ENCODE measurements at places on chromosomes 5 and 9.

- DNase-seq: no peak
Measured at GRCh38 chr5:96408841-96409538, 24.1 kb downstream of the PCSK1 start.

DNA sequence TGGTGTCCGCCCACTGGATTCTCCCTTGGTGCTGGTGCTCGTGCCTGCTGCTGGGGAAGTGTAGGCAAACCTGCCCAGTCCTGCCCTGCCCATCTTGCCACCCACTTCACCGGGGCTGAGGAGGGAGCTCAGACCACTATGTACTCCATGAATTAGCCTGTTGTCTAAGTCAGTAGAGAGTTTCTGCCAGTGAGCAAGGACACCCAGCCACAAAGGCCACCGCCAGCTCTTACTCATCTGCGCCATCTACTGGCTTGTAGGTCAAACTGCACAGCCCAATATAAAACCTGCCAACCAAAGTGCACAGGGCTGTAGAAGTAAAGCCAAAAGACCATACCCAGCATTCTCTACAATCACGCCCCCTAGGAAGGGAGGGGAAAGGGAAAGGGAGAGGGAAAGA is 102.3 kb downstream of the GLIS3 start:
- DNase-seq: no peak

- DNase-seq: no peak
Measured at GRCh38 chr9:15400281-15400941, 22.3 kb upstream of the SNAPC3 start.

- peak; percentile 67 for DNase-seq
Measured at GRCh38 chr5:170183816-170184687, 48.7 kb upstream of the C5orf58 start.

DNA sequence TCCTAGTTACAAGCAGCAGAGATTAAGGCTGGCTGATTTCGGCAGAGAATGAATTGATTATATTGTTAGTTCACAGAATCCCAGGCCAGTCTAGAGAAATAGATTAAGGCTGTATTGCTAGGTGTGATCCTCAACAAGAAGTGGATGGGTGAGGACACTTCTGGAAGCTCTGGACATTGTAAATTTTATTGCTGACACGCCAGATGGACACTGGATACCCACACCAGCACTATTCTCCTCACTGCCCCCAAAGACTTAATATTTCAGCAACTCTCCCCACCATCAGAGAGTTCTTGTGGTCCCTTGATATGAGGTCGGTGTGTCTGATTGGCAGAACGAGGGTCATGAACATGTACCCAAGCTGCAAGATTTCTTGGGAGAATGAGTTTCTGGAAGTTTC is 171.6 kb upstream of the EGFLAM start:
- no peak for DNase-seq

GRCh38 chr9:37471942-37472684 is 6.9 kb upstream of the ZBTB5 start:
- DNase-seq: no peak

- no peak for DNase-seq
Measured at GRCh38 chr9:128689293-128689774, 312 bp downstream of the SET start.

GRCh38 chr9:130266236-130267098 is 907 bp downstream of the HMCN2 start:
- DNase-seq: no peak

GRCh38 chr5:72486371-72486770 is 20.8 kb downstream of the ZNF366 start:
- DNase-seq: no peak

DNA sequence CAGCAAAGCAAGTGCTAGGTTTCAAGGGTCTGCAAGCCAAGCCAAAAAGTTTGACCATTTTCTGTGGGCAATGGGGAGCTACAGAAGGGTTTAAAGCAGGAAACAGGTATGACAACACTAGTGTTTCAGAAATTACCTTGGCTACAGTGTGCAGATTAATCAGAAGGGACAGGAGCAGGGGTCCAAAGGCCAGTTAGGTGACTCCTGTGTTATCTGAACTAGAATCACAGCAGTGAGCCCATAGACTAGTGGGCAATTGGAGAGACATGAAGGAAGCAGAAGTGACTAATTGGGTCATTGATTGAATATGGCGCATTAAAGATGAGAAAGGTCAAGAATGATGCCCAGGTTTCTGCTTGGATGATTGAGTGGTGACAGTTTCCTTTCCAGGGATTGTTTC is 41.4 kb upstream of the TGFBR1 start:
- no peak for DNase-seq

DNA sequence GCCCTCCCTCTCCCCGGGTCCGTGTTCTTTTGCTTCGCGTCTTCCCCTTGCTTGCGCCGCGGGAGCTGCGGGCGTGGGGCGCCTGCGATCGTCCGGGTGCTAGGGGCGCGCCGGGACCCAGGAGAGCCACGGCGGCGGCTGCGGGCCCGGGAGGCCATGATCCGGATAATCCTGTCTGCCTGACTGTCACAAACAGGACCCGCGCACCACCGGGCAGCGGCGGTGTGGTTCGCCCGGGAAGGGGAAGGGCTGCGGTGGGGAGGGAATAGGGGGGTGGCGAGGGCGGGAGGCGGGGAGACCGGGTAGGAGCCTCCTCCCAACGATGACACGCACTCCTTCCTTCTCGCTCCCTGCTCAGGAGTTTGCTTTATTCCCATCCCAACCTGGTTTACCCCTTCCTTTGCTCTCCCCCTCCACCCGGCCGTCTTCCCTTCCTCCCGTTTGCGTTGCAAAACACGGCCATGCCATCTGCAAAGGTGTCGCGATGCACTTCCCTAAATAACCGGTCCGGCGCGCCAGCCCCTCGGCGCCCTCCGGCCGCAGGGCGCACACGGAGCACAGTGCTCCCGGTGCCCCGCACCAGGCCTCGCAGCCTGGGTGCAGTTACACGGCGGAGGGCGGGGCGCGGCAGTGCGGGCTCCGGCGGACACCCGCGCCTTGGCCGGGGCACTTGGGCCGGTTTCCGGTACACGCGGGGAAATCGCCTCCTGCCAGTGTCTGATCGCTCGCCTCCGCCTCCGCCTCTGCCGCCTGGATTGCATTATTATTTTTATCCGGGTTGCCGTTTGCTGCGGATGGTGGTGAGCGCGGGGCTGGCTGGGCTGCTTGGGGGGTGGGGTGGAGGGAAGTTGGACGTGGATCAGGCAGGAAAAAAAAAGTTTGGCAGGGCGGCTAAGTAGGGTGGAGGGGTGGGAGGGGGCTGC is 1.5 kb downstream of the SMARCA2 start:
- DNase-seq: peak; percentile 49

DNA sequence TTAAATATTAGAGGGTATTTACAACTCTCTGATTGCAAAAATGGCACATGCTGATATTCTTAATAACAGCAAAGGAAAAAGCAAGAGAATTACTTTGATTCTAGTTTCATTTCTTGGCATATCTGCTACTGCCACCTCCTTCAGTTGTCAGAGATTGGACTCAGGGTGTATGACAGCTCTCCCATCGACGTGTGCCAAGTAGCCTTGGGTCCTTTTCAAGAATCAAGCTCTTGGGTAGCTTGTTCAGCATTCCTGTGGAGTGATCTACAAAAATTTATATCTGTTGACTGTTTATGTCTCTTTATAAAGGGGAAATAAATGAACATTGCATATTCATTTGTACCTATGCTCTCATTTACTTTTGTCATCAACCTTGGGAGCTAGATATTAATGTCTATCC is 315.6 kb downstream of the PRR16 start:
- DNase-seq: no peak

DNA sequence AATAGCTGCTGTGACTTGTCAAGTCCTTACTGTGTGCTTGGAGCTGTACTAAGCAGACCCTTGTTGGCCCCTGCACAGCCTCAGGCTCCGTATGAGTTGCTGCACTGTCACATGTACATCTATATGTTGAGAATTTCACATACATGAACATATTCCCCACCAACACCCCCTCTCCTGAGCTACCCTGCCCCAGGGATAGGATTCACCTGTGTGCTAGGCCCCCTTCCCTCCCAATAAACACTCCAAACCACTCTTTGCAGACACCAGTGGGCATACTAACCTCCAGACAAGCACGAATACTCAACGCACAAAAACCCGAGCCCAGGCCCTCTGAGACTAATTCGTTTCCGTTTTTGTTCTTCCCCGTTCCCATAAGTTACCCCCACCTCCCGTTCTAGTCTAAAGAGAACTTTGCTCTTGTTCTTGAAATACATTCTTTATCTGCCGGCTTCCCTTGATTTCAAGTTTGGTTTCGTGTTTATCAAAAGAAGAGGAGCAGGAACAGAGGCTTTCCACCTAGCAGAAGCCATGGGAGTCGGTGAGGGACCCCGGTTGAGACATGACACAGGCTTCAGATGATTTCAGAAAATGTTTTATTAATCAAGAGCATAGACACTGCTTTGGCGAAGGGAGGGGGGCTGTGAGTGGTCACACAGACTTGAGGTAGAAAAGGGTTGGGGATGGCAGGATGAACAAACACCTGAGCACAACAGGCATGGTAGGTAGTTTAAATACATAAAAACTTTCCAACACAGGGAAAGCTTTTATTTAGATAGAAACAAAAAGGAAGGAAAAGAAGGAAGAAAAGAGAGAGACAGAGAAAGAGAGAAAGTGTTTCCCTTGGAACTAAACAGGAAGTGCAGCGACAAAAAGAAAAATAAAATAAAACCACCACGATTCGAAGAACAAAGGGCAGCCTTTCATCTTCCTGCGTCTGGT is 3.4 kb downstream of the HAND1 start:
- no peak for DNase-seq

DNA sequence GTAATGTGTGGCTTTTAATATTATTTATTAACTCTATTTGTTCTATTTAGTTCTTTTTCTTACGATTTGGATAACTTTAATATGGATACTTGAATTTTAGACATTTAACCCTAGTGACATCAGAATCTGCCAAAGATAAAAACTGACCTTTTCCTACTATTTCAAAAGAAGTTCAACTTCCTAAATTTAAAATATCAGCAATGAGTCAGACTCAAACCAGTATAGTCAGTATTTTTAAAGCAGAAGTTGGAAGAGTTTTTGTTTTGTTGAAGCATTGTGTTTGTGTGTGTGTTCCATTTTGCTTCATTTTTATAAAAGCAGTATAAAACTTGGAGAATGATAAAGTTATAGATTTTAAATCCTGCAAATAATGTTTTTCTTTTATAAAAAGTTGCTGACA is 251.8 kb upstream of the RASA1 start:
- DNase-seq: peak; percentile 84

DNA sequence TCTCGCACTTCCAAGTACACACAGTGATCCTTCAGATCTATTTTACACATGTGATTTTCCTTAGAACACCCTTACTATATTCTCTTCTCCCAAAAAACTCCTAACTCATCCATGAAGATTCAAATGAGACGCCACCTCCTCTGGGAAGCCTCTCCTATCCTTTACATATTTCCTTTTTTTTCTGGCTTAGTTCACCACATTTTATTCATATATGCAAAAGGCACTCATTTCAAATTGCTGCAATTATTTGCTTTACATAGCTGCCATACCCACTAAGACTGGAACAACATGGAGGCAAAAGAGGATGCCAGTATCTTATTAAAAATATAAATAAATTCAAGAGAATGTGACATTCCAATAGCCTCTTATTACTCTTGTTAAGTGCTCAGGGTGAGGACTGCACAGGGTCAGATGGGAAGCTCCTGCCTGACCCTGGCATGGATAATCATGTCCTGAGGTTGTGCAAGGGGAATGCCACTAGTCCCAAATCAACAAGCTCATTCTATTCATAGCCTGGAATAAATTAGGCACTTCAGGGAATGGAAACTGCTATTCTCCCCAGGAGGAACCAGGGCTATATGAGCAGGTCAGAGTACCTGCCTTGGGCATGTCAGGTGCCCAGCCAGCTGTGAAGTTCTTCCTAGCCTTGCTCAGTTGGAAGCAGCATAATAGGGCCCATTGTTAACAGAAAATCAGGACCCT is 262.9 kb downstream of the FBXL17 start:
- no peak for DNase-seq

DNA sequence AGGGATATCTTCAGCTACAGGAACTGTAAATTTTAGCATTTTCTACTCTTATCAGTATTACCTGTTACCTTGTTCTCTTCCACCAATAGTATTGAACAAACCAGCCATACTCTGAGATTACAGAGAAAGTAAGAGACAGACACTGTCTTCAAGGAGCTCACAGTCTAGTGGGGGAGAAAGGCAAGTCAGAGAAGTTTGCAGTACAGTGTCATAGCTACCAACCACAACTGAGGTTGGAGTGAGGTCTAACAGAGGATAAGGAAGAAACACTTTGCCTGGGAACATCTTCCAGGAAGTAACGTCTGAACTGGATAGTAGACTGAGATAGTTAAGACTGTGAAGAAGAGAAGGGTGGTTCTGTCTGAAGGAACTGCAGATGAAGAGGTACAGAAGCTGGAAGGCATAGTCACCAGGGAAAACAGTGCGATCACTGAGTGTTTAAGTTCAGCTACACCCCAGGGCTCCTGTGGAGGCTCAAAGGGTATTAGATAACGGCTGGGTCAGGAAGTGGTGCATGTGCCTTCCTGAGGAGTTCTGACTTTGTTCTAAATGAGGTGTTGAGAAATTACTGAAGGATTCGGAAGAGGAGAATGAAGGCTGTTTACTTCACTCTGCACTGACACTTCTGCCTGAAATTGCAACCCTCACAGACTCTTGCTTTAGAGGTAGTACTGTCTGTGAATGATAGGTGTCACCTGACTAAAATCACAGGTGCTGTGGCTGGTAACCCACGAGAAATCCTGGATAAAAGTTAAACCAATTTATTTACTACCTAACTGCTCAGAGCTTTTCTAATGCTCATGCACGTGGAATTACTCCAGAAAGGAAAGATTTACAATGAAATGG is 841.6 kb downstream of the MAT2B start:
- no peak for DNase-seq

- DNase-seq: no peak
Measured at GRCh38 chr9:134563397-134563796, 78.2 kb upstream of the COL5A1 start.

- no peak for DNase-seq
Measured at GRCh38 chr9:7144265-7145046, 386.7 kb downstream of the KDM4C start.

GRCh38 chr9:136867480-136867879 is 1.4 kb upstream of the EDF1 start:
- no peak for DNase-seq

DNA sequence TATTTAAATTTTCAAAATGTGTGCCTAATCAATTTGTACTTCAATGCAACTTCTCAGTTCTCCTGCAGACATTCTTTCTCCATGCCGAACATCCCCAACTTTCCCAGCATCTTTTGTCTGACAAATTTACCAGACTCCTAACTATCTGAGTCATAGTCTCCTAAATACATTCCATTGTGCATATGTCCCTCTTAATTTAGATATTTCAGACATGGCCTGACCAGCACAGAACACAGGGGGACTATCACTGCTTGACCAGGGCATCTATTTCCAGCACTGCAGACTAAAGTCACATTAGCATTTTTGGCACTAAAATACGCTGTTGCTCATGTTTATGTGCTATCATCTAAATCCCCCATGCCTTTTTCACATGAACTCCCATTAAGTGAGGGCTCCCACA is 71.9 kb downstream of the ITGA1 start:
- DNase-seq: no peak

GRCh38 chr9:88536023-88536324 is 996 bp downstream of the NXNL2 start:
- no peak for DNase-seq
